ENCODE measurements at places on chromosomes 12 and 14. TPM values are rescaled to one million over a fixed set of nuclear protein-coding genes. Genes with fewer than 3 reads are reported as not detected.

Gene FGF6
- not detected for total RNA-seq

Gene RIC8B
- total RNA-seq = 9.9 TPM

Gene LRTM2
- total RNA-seq = not detected

Gene FAIM2
- total RNA-seq = 1.7 TPM

Gene RERG
- total RNA-seq = not detected

Gene FERMT2
- total RNA-seq = 3.8 TPM

Gene RAPGEF3
- total RNA-seq = 2.5 TPM

Gene OR6C2
- not detected for total RNA-seq

Gene KRT79
- total RNA-seq = not detected

Gene TMBIM4
- 66.7 TPM for total RNA-seq

Gene MYRFL
- total RNA-seq = not detected

Gene DIO3
- total RNA-seq = not detected

Gene SUDS3
- 22.0 TPM for total RNA-seq

Gene KRT6C
- total RNA-seq = not detected

Gene NRXN3
- not detected for total RNA-seq

Gene DAO
- not detected for total RNA-seq

Gene PLEKHG7
- not detected for total RNA-seq

Gene LRRC43
- total RNA-seq = 0.41 TPM

Gene KRT80
- total RNA-seq = not detected

Gene IRAK4
- total RNA-seq = 30.8 TPM

Gene FGD4
- 0.22 TPM for total RNA-seq

Gene AKAP6
- total RNA-seq = 1.8 TPM

Gene ACSM4
- total RNA-seq = not detected

Gene AQP5
- not detected for total RNA-seq

Gene PITPNM2
- 5.9 TPM for total RNA-seq

Gene L3HYPDH
- 7.8 TPM for total RNA-seq

Gene OLR1
- not detected for total RNA-seq

Gene AICDA
- total RNA-seq = not detected

Gene SOCS2
- 23.1 TPM for total RNA-seq

Gene OAS3
- 37.1 TPM for total RNA-seq

Gene KRT6B
- total RNA-seq = not detected

Gene NPFF
- not detected for total RNA-seq

Gene TOMM20L
- not detected for total RNA-seq

Data from activated CD4-positive, alpha-beta memory T cell treated with anti-CD3 and anti-CD28 coated beads for 36 hours (primary cell).